CD4-positive, alpha-beta T cell (primary cell): ENCODE measurements at places on chromosomes 2 and 18.

DNA sequence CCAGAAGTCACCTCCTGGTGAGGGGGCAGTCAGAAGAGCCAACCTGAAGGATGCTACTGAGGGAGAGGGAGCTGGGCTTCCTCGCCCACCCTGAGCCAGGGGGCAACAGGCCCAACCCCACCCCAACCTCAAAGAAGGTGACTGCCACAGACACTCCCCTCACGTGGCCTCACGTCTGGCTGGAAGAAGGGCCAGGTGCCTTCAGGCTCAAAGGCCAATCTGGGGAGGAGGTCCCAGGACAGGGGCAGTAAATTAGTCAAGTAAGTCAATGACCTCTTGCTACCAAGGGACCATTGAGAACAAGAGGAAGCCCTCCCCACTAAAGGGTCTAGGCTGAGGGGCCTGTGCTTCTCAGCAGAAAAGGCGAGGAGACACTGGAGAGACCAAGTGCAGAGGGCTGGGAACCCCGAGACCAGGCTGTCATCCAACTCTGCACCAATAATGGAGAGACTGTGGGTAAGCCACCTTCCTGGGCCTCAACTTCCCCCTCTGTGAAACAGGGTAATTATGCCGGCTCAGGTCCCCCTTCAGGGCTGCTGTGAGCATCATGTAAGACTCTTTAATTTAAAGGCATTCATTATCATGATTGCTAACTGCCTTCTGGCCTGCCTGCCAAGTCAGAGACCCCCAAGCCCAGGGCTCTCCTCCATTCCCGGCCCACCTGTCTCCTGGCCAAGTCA lies 20.2 kb upstream of the TNS1 start:
- DNase-seq: no peak

DNA sequence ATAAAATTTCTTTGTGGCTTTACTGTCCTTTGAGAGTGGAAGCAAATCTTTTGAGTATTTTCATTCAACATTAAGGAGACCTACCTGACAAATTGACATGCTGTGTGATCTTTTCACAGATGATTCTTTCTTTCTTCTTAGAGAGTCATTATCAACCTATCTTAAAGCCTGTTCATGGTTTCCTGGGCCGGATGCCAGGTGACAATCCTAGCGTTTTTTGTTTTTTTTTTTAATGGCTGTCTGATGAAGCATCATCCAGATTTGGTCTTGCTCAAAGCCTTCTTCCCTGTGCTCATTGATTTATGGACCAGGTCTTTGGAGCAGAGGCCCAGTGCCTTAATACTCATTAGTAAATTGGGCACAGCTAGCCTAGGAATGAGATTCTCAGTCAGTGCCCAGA lies 9.8 kb upstream of the MGAT5 start:
- no peak for DNase-seq

- no peak for DNase-seq
Observed at GRCh38 chr2:20563833-20564232, 87.1 kb downstream of the HS1BP3 start.

GRCh38 chr2:7971841-7972240 lies 710.0 kb upstream of the ID2 start:
- no peak for DNase-seq

- no peak for DNase-seq
Observed at GRCh38 chr2:193966590-193966989, 1690.4 kb upstream of the SLC39A10 start.

DNA sequence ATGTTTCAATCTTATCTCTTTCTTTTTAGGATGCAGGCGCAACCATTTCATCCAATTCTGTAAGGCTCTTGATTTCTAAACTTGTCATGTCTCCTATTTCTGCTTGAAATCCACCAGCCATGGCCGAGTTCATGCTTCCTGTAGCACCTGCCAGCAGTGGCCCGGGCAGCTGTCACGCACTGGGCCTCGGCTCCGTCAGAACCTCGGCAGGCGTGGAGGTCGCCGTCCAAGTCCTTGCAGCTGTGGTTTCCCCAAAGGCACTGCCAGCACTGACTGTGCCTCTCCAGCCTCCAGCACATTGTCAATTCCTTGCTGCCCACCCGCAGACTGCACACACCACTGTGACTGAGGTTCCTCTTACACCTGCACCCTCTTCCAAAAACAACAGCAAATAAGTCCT lies 188.7 kb upstream of the SALL3 start:
- no peak for DNase-seq

- no peak for DNase-seq
Observed at GRCh38 chr2:60311524-60311923, 241.9 kb downstream of the BCL11A start.

- no peak for DNase-seq
Observed at GRCh38 chr2:86275384-86275799, 62.0 kb downstream of the REEP1 start.

DNA sequence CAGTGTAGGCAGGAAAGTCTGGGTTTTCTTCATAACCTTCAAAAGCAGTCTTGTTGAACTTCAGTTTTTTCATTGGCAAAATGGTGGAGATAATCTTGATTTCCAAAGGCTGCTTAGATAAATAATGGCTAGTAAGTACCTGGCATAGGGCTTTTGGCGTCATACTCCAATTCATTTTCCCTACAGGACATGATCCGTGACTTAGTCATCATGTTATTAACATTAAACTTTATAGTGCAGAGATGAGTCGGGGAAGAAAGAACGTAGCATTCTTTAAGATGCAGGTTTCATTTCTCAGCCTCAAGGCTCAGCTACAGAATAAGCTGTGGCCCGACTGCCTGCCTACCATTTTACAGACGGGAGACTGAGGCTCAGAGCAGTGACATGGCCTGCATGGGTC lies 64.0 kb downstream of the RALBP1 start:
- no peak for DNase-seq

- DNase-seq: no peak
Observed at GRCh38 chr2:88184762-88185161, 14.6 kb downstream of the THNSL2 start.

- DNase-seq: no peak
Observed at GRCh38 chr2:133431289-133431688, 137.0 kb downstream of the NCKAP5 start.
